Naive thymus-derived CD8-positive, alpha-beta T cell (primary cell): ENCODE measurements at places on chromosomes 11 and 22. TPM values are rescaled to one million over a fixed set of nuclear protein-coding genes. Genes with fewer than 3 reads are reported as not detected.

MFRP gene
- not detected for total RNA-seq

- DNase-seq = no peak
These were observed 174.2 kb upstream of the ARHGAP20 start for GRCh38 chr11:110886288-110886970.

DNA sequence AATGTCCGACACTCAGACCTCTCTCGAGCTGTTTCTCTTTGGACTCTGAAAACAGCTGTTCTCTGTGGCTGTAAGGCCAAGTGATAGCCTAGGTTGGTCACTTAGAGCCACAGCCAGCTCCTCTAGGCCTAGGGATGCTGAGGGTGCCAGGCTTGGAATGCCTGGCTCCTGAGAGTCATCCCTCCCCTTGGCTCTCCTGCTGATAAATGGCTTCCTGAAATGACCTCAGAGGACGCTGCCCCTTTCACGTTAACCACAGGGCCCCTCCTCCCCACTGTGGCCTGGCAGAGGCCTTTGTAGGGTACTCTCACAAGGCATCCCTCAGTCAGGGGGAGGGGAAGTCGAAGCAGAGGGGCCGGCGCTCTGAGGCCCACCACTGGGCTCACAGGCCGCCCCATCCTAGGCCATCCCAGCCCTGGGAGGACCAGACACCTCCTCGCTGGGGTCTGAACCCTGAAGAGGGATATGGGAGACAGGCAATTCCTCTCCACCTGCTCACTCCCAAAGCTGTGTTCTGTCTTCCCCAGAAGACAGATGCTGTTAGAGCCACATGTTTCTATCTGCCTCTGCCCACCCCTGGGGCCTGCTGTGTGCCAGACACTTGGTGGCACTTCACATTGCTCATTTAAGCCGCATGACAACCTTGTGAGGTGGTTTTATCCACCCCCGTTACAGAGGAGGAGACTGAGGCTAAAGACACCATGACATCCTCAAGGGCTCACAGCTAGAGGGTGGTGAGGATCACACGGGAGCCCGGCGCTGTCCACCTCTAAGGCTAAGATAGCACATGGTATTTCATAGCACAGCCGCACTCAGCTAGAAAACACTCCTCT is 50.9 kb downstream of the ARFGAP3 start:
- no peak for DNase-seq

DNA sequence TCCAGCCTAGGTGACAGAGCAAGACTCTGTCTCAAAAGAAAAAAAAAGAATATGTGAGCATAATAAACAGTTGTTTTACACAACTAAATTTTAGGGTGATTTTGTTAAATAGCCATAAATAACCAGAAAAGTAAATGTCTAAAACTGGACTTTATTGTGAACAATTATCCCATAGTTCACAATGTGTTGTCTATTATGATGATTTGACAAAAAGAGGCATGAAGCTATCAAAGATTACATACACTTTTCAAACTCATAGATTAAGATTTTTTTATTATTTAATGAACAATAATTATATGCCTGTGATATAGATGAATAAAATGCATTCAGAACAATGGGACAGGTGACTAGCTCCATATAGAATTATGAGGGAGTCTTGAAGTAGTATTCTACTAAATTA is 27.0 kb upstream of the MTMR2 start:
- no peak for DNase-seq

GRCh38 chr11:75279273-75279672 is 38.7 kb downstream of the TPBGL start:
- no peak for DNase-seq

DNA sequence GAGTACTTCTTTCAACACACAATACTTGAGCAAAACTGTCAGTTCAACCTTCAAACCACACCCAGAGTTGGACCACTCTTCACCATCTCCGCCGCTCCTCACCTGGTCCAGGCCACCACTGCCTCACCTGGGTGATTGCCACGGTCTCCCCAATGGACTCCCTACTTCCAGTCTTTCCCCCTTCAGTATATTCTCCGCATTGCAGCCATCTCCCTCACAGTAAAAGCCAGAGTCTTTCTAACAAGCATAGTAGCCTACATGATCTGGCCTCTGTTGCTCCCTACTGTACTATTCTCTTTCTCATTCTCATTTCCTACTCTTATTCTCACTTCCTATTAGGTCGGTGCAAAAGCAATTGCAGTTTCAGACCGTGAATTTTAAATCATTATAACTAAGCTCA is 28.5 kb downstream of the AASDHPPT start:
- DNase-seq = no peak
